Stimulated activated CD4-positive, alpha-beta T cell treated with anti-CD3 and anti-CD28 coated beads, TNF-alpha, amount 100 ng/mL, for 1 hour (primary cell): ENCODE measurements at places on chromosomes 3 and 15.

GRCh38 chr3:154872074-154872473 is 208.0 kb upstream of the MME start:
- DNase-seq, result no peak

- DNase-seq, result no peak
Measured at GRCh38 chr3:24387000-24387399, 107.7 kb downstream of the THRB start.

- DNase-seq, result no peak
Measured at GRCh38 chr3:46470831-46471230, 6.1 kb upstream of the LTF start.

GRCh38 chr3:111748132-111748531 is 110.9 kb upstream of the PHLDB2 start:
- DNase-seq, result no peak

DNA sequence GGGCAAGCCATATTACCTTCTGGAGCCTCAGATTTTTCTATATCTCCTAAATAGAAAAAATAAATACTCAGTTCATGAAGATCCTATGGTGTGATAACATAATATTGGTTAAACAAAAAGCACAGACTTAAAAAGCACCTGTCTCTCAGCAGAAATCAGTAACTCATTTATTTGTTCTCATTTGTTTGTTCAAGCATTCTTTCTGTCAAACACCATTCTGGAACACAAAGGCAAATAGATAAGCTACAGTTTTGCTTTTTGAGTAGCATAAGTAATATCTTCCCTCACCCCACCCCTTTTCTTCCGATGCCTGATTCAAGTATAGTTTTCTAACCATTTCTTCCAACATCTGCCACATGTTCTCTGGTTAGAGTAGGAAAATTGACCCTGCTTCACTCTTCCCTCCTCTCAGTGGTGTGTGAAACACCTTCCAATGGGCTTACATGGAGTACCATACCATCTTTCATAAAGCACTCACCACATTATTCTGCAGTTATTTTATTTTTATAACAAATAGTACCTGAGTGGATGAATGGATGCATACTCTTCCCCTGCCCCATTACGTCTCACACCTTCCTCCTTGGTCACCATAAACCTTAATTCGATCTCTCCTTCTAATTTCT is 8.4 kb upstream of the IL1RAP start:
- DNase-seq, result no peak

GRCh38 chr3:193897731-193898180 is 238.2 kb upstream of the HES1 start:
- DNase-seq, result no peak

GRCh38 chr3:44455318-44455717 is 22.2 kb downstream of the ZNF445 start:
- DNase-seq, result no peak

GRCh38 chr15:68402432-68403160 is 29.4 kb downstream of the ITGA11 start:
- no peak for DNase-seq

DNA sequence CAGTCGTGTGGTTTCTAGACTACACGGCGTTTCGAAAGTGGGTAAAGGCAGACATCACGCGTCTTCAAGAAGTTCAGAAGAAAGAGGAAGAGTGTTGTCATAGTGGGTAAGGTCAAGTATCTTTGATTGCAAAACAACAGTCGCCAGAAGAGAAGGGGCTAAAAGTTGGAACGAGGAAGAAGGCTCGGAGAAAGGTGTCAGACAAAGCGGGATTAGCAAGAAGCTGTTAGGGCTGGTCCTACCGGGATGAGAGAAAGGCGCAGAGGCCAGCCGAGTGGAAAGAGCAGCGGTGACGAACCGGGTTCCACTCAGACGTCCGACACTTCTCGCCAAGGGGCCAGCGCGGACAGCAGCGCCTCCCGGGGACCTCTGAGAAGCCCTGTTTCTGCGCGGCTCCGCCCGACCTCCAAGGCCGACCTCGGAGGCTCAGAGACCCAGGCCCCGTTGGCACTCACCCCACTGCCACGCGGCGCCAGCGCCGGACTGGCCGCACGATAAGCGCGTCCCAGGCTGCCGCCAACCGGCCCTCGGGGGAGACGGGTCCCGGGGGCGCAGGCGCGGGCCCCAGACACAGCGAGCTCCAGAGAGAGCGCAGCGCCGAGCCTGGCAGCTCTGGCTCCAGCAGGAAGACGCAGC is 436 bp downstream of the ADPGK start:
- DNase-seq, result no peak

GRCh38 chr15:52491472-52491871 is 37.2 kb downstream of the MYO5A start:
- DNase-seq, result no peak

DNA sequence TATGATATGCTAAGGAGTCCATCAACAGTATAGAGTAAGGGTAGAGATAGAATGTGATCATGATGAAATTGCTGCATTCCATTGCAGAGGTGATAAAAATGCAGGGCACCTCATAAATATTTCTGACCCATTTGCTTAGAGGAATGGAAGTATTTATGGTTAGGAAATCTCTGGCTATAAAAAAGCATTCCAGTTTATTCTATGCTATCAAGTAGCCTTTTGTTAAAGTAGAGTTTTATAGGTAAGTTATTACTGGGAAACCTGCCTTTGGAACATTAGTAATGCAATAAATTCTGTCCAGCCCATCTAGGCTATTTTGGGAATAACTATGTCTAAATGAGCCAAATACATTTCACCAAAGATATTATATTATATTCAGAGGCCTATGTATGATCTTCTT is 19.8 kb upstream of the STRIT1 start:
- no peak for DNase-seq

- DNase-seq, result no peak
Measured at GRCh38 chr15:81887912-81888311, 157.9 kb downstream of the MEX3B start.

- DNase-seq, result no peak
Measured at GRCh38 chr3:152395764-152396163, 127.0 kb downstream of the MBNL1 start.

DNA sequence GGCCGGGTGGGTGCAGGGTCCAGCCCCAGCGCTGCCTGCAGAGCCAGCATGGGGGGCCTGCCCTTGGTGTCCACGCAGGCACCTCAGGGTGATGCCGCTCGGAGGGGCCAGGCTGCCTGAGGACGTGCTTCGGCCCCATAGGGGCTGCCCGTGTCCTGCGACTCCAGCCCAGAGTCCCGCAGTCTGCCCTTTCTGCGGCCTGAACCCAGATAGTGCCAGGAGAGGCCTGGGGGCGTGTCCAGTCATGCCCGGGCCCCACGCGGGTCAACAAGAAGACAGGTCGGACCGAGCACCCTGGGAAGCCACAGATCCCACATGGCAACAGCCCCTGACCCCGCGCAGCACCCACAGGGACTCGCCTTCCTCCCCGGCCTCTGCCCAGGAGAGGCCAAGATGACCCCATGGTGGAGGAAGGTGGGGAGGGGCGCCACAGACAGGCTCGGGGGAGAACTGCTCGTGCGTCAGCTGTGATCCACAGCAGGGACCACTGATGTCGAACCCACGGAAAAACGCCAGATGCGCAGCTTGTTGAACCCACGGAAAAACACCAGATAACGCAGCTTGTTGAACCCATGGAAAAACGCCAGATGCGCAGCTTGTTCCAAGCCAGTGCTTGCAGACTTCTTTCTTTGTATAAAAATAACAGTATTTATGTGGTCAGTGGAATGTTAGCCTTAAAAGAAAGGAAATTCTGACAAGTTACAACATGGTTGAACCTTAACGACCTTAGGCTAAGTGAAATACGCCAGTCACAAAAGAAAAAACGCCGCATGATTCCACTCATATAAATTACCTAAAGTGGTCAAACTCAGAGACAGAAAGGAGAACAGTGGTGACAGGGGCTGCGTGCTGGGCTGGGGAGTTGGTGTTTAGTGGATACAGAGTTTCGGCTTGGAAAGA is 28.5 kb downstream of the CYFIP1 start:
- no peak for DNase-seq

DNA sequence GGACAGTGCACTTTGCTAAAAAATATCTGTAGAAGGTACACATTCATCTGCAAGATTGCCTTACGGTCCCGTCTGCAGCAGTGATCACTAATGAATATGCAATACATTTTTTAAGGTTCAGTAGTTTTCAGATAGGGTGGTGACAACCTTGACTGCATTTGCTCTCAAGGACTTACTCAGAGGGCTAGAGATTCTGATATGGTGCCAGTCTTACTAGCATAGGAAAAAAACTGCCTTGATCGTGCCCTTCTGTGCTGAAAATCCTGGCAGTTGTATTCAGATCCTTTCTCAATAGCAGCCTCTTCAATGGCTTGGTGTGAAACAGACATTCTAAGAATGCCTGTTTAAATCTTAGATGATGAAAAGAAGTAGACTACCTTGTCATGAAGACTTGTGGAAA is 411.9 kb upstream of the CCDC54 start:
- DNase-seq, result no peak

DNA sequence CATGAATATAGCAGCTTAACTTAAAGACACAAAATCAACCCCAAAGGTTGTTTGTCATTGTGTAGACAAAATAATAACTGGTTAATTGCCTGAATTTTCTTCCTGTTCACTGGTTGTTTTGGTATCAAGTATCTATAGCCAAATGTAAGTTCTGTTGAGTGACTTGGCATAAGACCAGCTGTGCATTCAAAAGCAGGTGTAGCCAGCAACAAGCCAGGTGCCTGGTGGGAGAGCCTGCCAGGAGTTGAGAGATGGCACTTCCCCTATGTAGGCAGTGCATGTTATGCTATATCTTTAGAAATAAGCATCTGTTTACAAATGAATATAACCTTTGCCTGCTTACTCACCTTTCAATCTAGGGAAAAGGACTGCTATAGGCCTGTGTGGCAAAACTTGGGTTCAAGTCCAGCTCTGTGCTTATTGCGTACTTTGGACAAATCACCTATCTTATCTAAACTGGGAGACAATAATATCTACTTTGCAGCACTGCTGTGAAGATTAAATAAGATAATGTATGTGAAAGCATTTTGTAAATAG is 84.9 kb upstream of the TBL1XR1 start:
- DNase-seq, result no peak

DNA sequence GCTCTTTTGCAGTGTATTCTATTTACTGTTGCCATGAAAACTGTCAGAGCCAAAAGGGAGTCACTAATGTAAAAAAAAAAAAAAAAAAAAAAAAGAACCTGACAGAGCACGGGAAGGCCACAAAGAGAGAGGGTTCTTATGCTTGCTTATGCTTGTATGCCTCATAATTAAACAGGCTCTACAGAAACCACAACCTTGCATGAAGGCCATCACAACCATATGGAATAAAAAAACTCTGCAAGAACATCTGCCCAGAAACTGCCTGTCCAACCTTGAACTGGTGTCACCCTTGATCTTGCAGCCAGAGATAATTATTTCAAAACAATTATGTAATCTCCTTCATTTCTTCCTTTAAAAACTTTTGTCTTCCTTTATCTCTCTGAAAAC is 50.1 kb downstream of the CFAP20DC start:
- DNase-seq, result no peak

GRCh38 chr3:42349765-42350594 is 60.4 kb downstream of the LYZL4 start:
- DNase-seq, result no peak

- no peak for DNase-seq
Measured at GRCh38 chr3:117272274-117272673, 562.7 kb downstream of the TUSC7 start.

DNA sequence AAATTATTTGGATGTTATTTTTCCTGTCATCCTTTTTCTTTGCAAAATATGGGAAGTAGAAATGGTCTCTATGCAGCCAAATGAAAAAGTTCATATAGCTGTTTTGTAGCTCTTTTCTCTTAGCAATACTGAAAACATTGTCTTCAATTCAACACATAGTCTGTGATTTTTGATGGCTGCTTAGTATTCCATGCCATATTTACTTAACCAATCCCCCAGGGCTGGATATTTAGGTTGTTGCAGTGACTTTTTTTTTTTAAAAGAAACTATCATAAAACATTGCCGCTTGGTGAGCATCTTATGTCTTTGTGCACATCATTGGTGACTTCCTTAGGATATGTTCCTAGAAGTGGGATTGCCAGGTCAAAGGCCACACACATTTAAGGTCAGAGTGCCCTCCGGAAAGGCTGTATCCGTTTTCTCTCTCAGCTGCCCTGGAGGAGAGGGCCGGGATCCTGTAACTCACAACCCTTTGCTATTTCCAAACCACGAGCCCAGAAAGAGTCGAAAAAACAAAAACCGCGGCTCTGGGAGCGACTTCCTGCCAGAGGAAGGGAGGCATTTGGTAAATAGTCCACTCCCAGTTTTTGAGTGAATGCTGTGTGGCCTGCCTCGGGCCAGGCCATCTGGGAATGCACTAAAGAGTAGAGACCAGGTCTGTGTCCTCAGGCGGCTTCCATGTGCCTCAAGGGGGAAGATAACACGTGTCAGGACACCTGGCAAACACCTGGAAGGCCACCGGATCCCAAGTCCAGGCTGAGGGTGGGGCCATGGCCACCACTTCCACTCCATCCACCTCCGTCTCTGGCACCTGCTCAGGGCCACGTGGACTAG is 41.9 kb downstream of the SMAD6 start:
- no peak for DNase-seq

DNA sequence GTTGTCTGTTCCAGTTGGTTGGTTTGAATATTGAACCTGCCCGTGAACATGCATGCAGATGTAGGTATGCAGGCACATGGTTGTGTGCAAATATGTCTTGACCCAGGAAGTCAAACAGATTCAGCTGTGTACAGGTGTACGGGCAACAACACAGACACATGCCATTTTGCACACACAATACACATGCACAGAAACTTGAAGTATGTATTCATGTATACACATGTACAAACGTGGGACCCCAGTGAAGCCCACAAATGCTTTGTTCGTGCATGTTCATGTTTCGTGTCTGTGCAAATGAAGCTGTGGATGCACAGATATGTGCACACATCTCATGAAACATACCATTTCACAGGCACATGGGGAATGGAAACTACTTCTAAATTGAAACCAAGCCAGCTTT is 30.7 kb downstream of the IDH3A start:
- DNase-seq, result no peak

GRCh38 chr3:58384381-58385090 is 49.1 kb downstream of the PDHB start:
- no peak for DNase-seq

DNA sequence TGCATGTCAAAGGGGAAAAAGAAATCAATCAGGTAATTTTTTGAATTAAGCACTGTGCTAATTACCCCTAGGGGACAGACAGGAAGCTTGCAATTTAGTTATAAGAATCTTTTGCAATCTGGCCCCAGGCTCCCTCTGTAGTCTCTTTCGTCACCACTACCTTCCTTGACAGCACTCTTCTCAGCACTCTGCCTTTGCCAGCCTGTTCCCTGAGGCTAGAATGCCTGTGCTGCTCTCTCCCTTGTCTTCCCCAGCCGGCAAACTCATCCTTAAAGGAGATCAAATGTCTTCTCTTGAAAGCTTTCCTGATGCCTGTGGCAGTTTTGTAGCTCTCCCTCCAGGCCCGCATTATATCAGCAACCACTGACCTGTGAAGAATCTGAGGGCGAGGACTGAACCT is 32.4 kb upstream of the PRTG start:
- no peak for DNase-seq

GRCh38 chr3:127819086-127819485 is 3.2 kb downstream of the MGLL start:
- DNase-seq, result no peak

- DNase-seq, result no peak
Measured at GRCh38 chr15:80915472-80915871, 74.1 kb downstream of the MESD start.

- no peak for DNase-seq
Measured at GRCh38 chr3:53589806-53590205, 95.4 kb downstream of the CACNA1D start.
